ENCODE measurements at places on chromosomes 2 and 18.

- DNase-seq: no peak
Observed at GRCh38 chr2:147862859-147863516, 18.2 kb downstream of the ACVR2A start.

DNA sequence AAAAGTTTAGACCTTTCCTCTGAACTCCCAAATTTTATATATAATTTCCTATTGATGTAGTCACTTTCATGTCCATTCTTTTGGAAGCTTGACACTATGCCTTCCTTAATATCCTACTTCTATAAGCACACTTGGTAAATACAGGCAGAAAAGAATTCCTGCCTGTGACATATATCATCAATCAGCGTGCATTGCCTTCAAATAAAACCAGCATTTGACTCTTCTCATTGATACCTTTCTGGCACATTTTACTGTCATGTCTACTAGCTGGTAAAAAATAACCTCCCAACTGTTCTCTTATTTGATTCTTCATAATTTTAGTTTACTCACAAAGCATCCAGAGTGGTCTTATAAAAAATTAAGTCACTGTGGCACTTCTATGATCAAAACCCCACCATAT is 693.5 kb downstream of the CBLN2 start:
- DNase-seq: no peak

GRCh38 chr2:180046202-180046601 is 39.1 kb upstream of the CWC22 start:
- no peak for DNase-seq

DNA sequence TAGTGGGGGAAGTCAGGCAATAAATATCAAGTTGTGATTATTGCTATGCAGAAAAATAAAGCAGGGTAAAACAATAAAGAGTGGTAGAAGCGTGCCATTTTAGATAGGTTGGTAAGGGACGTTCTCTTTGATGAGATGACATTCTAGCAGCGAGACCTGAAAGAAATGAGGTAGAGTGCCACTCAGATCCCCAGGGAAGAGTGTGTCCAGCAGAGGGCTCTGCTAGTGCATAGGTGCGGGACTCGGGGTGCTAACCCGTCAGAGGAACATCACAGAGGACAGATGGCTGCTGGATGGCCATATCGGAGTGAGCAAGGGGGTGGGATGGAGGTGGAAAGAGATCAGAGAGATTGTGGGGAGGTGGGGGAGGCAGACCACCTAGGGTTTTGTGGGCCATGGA is 16.3 kb upstream of the GTF2A1L start:
- DNase-seq: no peak

DNA sequence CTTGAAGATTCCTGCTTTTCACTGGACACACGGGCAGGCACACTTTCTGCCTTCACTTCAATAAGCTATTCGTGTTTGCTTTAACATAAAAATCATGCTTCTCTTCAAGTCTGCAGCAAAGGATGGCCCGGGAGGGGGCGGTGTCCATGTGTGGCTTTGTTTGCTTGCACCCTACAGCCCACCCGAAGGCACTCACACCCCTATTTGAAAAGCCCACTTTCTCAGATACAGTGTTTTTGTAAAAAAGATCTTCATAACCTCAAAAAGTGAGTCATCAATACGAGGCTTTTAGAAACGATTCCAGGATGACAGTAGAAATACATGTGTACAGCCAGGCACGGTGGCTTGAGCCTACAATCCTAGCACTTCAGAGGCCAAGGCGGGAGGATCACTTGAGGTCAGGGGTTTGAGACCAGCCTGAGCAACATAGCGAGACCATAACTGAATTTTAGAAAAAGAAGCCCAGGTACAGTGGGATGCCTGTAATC is 36.5 kb upstream of the HPCAL1 start:
- DNase-seq: no peak

DNA sequence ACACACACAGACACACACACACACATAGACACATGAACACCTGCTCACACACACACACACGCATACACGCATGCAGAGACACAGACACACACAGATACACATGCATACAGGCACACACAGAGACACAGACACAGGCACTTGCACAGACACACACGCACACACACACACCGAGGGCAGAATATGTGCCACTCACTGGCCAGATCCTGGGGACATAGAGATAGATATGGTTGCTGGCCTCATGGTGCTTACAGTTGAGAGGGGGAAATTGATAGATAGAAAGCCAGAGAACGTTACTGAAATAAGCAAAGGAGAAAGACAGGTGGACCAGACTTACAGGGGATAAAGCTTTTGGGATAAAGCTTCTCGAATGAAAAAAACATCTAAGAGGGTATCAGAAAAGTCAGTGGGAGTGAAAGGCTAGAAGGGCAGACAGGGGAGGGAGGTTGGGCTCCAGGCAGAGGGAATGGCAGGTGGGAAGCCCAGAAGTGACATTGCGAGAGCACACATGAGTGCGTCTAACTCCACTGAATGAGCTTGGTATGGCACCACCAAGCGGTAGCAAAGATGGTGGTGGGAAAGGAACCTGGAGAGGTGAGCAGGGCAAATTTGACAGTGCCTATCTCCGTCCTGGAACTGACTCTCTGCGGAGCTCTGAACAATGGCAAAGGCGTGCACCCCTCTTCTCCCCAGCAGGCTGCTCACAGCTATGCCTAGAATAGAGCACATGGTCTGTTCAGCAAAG is 390.1 kb upstream of the TRIB2 start:
- DNase-seq: no peak

DNA sequence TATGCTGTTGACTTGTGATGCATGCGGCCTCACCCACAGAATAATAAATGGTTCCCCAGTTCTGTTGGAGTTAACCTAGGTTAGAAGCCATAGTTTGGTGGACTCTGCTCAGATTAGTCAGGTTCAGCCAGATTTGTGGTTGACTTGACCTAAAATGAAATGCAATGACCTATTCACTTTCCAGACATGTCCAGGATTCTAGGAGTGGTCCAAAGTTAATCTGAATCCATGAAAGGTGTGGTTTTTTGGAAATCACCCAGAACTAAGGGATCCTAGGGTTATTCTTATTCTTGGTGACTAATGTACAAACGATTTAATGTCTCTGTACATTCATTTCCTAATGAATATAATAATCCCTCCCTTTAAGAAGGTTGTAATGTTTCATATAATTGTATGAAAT is 88.9 kb upstream of the RBBP8 start:
- DNase-seq: no peak

DNA sequence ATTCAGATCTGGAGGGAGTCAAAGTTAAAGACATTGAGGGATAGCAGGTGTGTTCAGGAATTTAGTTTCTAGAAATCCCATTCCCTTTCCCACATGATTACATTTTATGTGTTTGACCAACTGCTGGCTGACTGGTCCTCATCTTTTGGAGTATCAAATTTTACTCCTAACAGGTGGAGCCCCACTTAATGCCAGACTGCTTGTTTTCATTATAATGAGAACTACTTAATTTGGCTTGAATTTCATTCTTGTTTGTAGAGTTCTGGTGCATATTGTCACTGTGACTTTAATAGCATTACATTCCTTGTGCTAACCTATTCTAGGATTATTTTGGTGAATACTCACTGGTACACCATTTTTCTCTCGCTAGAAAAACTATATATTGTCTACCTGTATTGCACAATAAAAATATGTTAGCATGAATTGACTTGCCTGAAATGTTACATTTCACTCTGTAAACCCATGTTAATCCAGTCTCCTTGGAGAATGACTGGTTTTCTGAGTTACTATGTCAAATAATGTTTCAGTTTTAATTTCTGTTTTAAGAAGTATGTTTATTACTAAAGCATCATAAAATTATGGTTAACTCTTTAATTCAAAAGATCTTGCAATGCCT is 98.2 kb downstream of the TANC1 start:
- DNase-seq: no peak
